ENCODE measurements at places on chromosomes 7 and 10. TPM values are rescaled to one million over a fixed set of nuclear protein-coding genes. Genes with fewer than 3 reads are reported as not detected.

The MRLN gene
- 1.3 TPM for total RNA-seq

The ZNF273 gene
- 63.2 TPM for total RNA-seq

The TUBAL3 gene
- not detected for total RNA-seq

The TMEM196 gene
- total RNA-seq: 12.8 TPM

The UNC5B gene
- 5.3 TPM for total RNA-seq

The LRRC18 gene
- not detected for total RNA-seq

The NUDT13 gene
- 1.6 TPM for total RNA-seq

The CYP3A4 gene
- total RNA-seq: not detected

The SPDYE16 gene
- not detected for total RNA-seq

The MRPL43 gene
- total RNA-seq: 45.1 TPM

The HOXA2 gene
- not detected for total RNA-seq

The FAM25G gene
- total RNA-seq: not detected

The RBM48 gene
- 24.4 TPM for total RNA-seq

The STAMBPL1 gene
- total RNA-seq: 15.0 TPM

The TMEM139 gene
- total RNA-seq: not detected

The ELFN1 gene
- total RNA-seq: 11.0 TPM

The FAS gene
- 1.9 TPM for total RNA-seq

The KNDC1 gene
- total RNA-seq: 12.2 TPM

The PON1 gene
- not detected for total RNA-seq

The MSS51 gene
- 6.9 TPM for total RNA-seq

The TUBB8 gene
- total RNA-seq: not detected

The ICA1 gene
- total RNA-seq: 32.2 TPM

The CPXM2 gene
- total RNA-seq: 0.31 TPM

The GRID1 gene
- total RNA-seq: 26.3 TPM

The MET gene
- total RNA-seq: 6.9 TPM

The CLEC2L gene
- 1.9 TPM for total RNA-seq

The PLAC9 gene
- total RNA-seq: 1.3 TPM

The KCP gene
- total RNA-seq: 1.3 TPM

Data from parietal lobe (tissue), 2 donors.